Activated T-cell treated with anti-CD3 and anti-CD28 coated beads for 4 hours (primary cell): ENCODE measurements at places on chromosomes 6 and 20.

DNA sequence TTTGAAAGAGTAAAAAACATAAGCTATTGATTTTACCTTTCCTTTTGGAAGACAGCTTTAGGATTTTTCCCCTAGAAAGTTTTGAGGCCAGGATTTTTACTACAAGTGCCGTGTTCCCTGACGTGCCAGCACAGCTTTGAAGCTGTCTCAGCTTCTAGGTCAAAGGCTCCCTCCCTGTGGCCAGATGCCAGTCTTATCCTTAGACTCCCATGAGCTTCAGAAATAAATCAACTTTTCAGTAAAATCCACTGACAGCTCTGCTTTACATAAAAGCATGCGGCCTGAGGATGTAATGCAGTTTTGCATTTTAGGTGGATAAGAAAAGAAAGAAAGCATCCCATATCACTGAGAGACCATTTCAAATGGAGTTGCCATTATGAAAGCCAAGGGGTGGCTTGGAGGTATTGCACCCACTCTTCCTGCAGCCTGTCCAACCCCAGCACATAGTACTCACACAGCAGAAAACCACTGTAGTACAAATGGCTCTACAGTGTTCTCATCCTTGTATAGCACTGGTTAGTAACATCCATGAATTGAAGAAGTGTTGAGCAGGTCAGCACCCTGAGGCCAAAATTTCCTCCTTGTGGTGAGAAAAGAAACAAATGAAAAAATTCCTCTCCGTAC lies 15.2 kb upstream of the ATXN1 start:
- no peak for DNase-seq

DNA sequence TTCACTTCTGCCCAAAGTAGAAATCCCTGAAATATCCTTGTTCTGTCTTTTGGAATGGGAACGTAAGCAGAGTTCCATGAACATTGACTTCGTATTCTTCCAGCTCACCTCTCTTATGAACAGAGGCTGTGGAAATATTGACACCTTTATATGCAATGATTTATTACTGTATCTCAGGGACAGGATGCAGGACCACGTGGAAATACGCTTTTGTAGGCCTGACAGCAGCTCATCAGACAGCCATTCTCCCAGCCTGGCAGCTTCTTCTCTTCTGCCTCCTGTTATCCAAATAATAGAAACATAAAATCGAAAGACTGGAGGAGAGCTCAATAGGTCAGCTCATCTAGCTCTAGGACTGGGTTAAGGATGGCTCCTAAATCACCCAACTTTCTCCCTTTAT lies 106.2 kb upstream of the DTNBP1 start:
- DNase-seq, result no peak

DNA sequence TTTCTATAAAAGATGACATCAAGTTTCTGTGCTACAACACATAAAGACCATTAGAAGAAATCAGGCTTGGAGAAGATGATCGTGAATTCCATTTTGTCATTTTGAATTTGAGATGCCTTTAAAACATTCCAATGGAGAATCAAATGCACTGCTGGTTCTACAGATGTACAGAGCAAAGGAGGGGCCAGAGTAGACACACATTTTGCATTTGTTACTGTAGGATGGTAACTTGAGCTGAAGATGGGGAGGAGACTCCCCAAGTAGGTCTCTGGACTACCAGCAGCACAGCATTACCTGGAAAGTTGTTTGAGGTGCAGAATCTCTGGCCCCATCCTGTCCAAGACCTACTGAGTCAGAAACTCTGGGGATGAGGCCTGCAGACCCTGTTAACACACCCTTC lies 121.6 kb upstream of the RALGAPA2 start:
- no peak for DNase-seq

DNA sequence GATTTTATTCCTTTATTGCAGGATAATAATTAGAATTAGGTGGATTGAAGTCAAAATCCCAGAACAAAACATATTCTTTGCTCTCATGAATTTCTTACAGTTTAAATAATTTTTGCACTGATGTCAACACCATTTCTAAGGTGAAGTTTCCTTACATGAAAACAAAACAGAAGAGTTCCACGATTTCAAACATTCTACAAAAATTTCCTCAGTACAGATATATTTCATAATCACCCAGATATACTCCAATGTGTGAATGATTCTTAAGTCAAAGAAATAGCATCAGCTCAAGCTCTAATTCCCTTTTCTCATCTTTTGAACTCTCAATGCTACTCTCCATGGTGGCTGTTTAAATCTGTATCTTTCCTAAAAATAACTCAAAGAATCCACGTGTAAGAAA lies 39.5 kb upstream of the THBS2 start:
- no peak for DNase-seq

DNA sequence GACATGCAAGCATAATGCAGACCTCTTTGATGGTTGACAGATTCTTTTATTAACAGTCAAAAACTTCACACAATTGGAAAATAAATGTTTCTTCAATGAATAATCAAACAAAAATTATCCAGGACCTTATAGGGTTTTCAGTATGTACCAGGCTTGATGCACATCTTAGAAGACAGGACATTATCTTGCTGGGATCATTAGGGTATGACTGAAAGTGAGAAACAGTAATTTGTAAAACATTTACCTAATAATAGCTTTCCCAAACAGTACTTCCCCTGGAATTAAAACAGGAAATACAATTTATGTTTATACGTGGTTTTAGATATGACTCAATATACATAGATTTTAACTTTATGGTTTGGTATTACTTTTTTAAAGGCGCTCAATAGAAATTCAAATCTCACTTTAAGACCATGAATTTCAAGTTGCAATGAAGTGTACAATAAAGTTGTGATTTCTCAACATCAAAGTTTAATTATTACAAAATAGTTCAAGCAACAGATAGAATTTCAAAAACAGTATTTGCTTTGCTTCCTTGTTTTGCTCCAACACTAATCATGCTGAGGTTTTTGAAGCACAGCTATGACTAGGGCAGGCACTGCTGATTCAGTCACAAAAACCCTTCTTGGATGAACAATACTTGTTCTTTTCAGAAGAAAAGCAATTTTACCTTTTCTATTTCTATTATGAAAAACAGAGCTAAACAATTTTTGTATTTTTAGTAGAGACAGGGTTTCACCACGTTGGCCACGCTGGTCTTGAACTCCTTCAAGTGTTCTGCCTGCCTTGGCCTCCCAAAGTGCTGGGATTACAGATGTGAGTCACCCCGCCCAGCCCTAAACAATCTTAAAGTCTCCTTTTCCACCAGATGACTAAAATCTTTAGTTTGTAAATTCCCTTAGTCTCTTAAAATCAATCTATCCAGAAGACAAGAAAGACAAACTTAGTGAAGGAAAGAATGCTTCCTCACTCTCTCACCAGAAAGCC lies 13.7 kb downstream of the SOD2 start:
- no peak for DNase-seq

DNA sequence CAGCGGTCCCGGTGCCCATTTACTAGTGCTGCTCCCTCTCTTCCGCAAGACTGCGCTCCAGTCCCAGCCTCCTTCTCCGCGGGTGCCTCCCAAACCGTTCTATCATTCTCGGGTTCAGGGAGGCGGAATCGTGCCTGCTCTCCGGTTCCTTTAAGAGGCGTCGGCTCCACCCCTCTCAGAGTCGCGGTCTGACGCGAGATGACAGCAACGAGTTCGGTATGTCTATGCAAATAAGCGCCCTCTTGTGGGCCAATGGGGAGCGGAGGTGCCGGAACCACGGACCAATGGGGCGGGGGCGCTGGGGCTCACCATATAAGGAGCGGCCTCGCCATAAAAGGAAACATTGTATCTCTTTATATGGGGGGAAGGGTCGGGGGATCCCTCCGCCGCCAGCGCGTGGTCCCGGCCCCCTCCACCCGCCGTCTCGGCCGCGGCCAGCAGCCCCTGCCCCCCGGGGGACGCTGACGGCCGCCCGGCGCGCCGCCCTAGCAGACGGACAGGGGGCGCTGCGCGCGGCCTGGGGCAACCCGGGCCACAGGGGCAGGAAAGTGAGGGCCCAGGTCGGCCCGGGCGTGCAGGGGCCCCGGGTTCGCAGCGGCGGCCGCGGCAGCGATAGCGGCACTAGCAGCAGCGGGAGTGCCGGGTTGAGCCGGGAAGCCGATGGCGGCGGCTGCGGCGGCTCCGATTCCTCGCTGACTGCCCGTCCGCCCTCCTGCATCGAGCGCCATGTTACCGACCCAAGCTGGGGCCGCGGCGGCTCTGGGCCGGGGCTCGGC lies at the start of gene SRF:
Gene SRF, plus strand, starts transcription at position 339 of the 776 bp plus-strand sequence. Its CDS starts 388 bp downstream, at position 727.
- DNase-seq, result peak; percentile 98

- DNase-seq, result no peak
Observed at GRCh38 chr6:63795006-63795405, 159.4 kb downstream of the PHF3 start.

DNA sequence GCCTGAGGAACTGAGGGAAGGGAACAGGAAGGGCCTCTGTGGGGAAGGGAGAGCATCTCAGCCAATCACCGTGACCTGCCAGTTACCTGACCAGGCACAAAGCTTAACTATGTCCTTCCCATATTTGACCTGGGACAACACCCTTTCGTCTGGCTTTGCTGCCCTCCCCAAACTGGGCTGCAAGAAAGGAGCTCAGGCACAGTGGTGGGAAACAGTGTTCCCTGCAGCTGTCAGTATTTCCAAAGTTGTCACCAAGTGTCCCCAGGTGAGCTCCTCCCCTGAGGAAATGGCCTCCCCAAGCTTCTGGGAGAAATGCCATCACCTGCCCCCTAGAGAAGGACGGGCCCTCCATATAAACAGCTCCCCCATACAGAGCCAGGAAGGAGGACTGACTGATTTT lies 17.9 kb downstream of the NCR2 start:
- DNase-seq, result no peak

DNA sequence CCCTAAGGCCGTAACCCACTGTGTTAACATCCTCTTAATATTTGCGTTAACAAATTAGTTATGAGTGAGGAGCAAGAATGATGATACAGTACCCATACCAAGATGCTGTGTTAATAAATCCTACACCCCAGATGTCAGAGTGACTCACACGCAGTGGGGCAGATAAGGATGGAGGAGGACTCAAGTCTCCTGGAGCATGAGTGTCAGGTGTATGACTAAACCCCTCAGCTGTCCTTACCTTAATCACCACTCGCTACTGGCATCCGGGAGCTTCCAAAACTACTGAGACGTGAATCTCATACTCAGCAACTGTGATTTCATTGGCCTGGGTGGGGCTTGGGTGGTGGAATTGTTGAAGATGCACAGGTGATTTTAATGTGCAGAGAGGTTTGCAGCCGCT lies 131.3 kb upstream of the MTHFD1L start:
- no peak for DNase-seq

DNA sequence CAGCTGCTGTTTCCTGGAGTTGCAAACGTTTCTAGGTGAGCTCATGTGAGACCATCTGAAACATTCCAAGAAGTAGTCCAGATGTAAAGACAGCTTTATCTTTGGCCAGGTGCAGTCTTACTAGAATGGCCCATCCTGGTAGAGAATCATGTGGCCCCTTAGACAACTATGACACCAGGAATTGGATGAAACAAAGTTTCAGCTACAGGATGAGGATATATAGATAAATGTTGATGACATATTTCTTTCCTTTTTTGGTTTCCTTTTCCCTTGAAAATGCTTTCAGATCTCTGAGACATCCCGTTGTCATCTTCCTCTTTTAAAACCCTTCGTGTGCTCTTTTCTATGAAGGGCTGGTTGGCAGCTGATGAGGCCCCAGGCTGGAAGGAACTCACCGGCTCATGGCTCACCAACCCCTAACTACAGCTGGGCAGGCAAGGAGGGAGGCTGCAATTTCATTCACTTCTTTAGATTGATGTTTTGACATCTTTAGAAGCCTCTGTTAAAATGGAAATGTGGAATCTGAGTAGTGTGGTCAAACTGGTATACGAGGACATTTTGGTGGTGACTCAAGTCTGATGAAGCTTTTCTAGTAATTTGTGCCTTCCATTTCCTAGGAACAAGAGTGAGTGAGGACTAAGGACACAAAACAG lies 167.9 kb upstream of the TNFAIP3 start:
- DNase-seq, result no peak

GRCh38 chr20:50126662-50127061 lies 13.7 kb upstream of the UBE2V1 start:
- no peak for DNase-seq

DNA sequence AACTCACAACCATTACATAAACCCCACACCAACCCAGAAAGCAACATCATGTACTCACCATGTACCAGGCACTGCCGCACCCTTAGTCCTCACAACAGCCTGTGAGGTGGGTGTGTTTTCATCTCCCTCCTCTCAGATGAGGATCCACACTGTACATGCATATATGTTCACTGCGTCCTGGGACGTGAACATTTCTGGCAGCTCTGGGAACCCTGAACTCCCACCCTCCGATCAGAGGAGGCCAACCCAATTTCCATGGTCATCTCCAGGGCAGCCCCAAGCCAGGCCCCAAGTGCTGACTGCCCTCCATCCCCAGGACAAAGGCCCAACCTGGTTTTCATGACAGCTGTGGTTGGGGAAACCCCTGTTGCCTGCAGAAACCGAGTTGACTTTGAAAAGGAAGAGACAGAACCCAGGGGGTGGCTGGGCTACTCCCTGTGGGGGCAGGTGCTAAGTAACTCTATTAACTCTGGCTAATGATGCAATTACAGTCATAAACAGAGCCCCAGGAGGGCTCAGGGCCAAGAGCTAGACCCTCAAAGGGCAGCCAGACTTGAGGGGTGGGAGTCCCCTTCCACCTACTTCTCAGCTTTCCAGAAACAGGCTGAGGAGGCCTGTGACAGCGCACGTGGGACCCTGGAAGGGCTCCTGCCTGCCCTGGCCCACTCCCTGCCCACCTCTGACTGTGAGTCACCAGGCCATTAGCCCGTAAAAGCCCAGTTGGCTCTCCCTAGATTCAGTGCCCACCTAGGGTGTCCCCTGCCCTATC lies 2.6 kb downstream of the TFEB start:
- peak; percentile 49 for DNase-seq

DNA sequence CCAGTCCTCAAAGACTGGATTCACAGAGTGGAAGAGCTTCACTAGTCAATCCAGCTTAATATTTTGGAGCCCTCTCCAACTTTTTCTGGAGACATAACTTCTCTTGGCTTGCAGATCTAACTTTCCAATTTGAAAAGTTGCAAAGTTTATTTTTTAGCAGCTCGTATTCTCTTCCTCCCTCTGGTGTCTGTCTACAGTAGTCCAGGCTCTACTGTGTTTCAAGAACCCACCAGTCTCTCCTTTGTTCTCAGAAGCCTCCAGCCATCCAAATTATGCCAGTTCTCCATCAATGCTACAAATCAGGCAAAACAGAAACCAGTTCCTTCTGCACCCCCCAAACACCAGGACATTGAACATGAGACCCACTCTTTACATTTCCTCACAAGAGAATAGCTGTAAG lies 376.1 kb upstream of the OPRM1 start:
- DNase-seq, result no peak
